ENCODE measurements at places on chromosomes 5 and 9. TPM values are rescaled to one million over a fixed set of nuclear protein-coding genes. Genes with fewer than 3 reads are reported as not detected.
A peak's percentile ranks its signal among the peaks of the same experiment; 100 is the strongest.

Gene BASP1
- total RNA-seq, result 212 TPM

- DNase-seq, result peak; percentile 77
Observed at GRCh38 chr5:179380211-179381035, 35.2 kb upstream of the ADAMTS2 start.

DNA sequence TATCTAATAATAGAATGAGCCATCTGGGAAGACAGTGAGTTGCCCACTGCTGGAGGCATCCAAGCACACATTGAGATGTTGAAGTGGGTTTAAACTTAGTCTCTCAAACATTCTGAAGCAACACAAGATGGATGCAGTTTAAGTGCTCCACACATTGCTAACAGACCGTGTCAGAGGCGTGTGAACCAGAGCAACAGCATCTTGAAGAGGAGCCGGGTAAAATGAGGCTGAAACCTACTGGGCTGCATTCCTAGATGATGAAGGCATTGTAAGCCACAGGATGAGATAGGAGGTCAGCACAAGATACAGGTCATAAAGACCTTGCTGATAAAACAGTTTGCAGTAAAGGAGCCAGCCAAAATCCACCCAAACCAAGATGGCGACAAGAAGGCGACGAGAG lies 73.5 kb upstream of the TMEM215 start:
- DNase-seq, result no peak

DNA sequence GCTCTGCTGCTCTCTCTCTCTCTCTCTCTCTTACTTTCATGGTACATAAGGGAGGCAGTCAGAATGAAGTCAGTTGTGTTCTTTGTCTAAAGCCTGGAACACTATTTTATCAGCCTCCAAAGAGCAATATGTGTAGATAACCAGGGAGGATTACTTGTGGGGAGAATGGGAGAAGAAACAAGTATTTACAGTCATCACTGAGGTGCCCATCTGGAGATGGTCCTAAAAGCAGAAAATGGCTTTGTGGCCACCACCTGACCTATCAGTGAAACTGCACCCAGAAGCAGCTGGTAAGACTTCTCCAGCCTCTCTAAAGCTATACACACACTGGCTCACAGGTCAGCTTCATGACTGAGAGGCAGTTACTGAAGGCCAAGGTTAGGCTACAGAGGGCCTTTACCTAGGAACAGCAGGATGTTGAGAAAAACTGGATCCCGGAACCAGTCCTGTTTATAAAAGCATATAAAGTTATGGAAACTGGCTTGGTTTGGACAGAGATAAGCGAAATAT lies 75.1 kb downstream of the MRPS27 start:
- no peak for DNase-seq

Gene SLC28A3
- total RNA-seq, result not detected

- no peak for DNase-seq
Observed at GRCh38 chr5:89267788-89268187, 384.8 kb upstream of the MEF2C start.

DNA sequence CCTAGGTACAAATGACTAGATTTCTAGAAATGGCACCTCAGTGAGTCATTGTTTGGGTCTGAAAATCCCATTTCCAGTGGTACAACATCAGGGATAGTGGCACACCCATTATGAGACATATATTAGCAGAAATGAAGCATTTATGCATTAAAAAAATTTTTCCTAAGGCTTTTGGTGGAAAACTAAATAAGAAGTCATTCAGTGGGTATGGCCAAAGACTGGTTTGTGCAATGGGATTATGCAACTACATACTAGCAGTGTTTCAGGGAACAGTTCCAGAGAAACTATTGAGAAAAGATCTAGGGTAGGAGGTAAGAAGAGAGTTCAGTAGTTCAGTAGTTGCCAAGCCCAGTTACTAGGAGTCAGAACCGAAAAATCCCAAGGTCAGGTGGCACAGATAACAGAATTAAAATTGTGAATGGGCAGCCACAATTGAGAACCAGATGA lies 106.5 kb upstream of the HAPLN1 start:
- DNase-seq, result no peak

GRCh38 chr5:3339092-3339797 lies 256.4 kb upstream of the IRX1 start:
- no peak for DNase-seq

DNA sequence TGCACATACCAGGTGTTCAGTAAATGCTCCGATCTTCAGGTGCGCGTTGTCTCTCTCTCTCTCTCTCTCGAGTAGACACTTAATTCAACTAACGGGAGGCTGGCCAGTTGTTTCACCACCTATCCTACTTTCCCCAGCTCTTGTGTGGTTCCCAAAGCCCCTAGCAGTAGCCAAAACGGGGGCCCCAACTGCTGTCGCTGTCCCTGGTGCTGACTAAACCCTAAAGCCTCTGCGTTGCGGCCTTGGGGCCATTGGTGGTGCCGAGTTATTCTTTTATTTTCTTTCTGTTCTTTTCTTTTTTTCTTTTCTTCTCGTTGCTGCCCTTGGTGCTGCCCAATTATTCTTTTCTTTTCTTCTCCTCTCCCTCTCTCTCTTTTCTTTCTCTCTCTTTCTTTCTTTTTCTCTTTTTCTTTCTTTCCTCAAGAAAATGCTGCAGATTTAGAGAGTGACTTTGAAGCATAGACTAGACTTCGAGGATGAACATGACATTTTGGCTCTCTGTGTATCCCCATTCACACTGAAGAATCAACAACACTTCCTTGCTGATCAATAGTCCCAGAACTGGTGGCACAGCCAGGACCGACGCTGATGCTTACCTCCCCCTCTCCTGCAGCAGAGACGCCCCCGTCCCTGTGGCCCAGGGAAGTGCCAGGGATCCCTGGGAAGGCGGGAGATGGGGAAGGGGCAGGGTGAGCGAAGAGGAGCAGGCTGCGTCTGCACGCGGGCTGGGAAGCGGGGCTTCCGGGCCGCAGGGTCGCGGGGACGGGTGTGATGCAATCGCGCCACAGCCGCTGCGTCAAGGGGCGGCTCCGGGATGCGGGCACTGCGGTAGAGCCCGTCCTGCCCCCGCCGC lies at the start of gene FBLL1:
Gene FBLL1, plus strand, starts transcription at position 785 of the 853 bp plus-strand sequence. CDS start 200 bp downstream, outside the sequence.
- DNase-seq, result no peak

DNA sequence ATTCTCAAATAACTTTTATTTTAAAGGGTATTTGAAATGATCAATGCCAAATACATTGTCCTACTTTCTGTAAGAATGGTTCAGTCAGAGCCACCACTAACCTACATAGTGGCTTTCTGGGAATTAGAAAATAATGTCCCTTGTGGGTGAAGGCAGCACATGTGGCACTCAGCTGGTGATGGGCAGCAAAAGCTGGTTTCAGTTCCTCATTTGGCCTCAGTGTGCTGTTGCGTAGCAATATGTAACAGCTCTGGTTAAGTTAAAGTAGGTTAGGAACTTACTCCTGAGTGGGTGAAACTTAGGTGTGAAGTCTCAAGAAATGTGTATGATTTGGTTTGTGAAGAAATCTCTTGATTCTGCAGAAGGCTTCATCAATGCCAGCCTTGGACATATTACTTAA lies 99.6 kb upstream of the SPEF2 start:
- DNase-seq, result no peak

DNA sequence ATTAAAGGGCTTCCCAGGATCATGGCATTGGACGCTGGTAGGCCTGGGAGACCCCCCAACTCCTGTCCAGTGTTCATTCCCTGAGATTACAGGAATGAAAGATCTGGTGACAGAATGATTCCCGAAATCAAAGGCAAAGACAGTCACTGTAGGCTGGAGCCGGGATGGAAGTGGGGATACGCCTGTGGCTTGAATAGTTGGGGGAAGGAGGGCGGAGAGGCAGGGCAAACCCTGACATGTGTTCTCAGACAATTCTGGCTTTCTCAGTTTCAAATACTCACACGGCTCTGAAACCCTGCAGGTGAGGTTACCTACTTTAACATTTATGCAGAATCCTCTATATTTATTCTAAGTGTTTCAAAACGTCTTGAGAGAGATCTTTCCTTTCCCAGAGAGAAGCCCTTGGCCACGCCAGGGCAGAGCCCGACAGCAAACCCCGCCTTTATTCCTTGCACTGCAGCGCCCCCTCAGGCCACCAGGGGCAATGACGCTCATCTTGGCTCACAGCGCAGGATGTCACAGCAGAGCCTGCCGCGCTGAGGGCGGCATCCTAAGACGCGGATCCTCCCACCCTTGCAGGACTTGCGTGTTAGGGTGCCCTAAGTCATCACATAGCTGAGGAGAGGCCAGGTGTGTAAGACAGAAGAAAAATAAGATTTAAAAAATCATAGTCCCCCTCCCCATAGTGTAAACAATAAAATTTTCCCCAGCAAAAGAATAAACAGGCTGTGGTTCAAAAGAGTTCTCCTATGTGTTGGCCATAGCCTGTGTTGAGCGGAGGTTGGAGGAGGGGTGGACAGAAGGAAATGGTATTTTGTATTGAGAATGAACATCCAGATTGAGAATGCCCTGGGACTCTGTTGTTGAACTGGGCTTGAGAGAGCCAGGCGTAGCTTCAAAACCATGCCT lies 284.5 kb downstream of the NTRK2 start:
- DNase-seq, result peak; percentile 93
